ENCODE measurements at places on chromosomes 7 and 10.

DNA sequence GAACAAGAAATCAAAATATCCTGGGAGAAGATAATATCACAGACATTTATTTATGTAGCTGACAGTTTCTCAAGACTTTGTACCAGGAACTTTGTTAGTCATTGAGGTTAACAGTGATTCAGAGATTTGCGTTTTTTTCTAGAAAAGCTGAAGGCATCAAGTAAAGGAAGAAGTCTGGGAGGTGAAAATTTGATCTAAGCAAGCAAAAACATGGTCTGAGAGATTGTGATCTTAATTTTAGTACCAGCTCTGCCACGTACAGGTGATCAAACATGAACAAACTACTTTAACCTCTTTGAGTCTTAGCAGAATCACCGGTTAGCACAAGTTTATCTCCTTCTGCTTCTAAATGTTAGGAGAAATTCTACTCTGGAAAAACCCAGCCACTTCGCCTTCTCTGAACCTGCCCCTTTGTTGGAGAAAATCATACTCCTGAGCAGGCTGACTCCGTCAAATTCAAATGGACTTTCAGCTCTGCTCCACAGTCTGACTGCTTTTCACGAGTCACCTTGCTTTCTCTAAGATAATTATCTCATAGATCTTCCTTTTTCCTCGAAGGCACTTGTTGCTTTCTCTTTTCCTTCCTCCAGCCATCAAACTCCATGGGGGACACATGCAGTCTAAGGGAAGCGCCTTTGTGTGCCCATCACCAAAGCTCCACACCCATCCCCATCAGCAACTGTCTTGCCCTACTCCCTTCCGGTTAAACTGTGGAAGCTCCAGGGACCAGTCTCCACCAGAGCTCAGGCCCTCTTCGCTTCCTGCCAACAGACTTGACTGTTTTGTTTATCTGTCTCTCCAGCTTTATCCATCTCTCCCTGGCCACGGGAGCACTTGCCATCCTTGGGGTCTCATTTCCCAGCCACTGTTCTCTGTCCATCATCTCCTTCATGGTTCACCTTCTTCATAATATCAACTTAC, 86.3 kb downstream of the PRKCQ start:
- DNase-seq: no peak

DNA sequence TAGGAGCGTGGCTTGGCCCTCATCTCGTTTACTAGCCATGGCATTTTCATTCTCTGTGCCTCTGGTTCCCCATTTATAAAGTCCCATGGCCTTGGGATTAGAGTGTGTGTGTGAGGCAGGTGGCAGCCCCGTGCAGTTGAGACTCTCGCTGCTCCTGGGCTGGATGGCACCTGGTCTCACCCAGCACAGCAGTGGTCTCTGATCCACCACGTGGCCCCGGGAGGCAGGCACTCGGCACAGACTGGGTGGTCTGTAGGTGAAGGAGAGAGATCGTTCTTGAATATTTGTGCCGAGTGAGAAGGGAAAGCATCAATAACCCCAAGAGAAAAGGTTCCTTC, 50.4 kb downstream of the CALML3 start:
- no peak for DNase-seq

DNA sequence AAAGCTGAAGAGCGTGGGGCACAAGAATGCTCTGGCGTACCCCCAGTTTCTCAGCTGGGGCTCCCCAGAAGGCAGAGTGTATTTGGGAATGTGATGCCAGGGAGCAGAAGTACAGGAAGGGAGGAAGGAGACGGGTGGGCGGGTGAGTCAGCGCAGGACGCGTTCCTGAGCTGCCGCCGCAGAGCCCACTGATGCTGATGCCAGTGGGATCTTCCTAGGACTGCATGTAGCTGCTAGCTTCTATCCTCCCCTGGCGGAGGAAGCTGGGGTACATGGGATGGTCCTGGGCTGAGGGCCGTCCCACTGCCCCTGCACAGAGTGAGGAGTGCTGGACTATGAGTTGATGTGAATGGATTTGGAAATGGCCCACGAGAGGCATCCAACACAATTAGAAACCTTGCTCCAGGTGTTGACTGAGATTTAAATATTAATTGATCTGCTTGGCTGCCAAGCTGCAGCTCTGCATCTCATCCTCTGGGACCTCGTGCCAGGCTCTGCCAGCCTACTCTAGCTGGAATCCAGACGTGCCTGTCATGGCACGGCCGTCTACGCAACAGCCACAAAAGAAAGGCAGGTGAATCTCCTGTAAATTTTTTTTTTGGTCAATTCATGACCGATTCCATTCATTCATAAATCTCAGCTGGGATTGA, 66.2 kb upstream of the RHEB start:
- no peak for DNase-seq

- DNase-seq: no peak
Observed at GRCh38 chr7:50330696-50331095, 26.2 kb downstream of the IKZF1 start.

All from neural crest cell (in vitro differentiated cells).